ENCODE measurements at places on chromosomes 11 and 22.

- peak; percentile 79 for DNase-seq
These were observed 7.3 kb downstream of the SNX19 start for GRCh38 chr11:130908770-130909625.

DNA sequence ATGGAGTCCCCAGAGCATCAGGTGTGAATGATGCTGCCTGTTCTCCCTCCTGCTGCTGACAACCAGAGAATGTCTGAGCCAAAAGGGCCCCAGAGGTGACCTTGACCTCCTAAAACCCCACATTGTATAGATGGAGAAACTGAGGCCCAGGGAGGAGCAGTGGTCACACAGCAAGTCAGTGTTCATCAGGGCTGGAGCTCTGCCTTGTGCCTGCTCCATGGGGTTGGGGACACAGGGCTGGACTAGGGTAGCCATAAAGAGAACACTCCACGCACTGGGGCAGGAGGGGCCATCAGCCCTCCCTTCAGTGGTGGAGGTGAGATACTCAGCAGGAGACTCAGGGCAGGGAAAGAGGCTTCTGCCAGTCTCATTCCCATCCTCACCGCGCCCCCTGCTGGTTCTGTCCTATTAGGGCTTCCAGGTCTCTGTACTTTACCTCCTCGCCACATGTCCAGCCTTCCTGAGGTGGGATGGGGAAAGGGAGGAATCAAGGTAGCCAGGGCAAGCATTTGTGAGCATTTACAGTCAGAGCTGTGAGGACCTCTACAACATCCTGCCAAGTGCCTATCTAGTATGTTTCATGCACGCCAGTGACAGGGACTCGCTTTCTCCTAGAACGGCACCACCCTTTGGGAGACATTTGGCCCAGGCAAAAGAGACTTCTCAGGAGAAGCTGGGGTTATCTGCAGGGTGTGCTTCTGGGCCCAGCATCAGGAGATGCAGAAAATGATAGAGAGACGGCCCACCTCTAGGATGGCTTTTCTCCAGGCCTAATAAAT is 43.2 kb downstream of the NEU3 start:
- DNase-seq: peak; percentile 57

DNA sequence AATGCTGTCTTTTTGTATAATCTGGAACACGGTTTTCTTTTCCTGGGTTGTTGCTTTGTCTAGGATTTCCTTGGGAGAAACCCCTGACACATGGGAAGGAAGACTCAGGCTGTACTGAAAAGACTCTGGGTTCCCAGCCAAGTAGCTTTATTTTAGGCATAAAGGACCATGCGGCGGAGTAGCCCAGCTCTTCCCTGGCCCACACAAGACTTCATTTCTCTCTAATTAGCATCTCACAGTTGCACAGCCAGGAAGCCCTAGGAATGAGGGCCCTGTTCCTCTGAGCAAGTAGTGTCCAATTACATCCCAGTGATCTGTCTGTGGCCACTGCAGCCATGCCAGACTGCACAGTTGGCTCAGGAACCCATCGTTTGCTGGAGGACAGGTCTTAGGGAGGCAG is 319.5 kb downstream of the TENM4 start:
- no peak for DNase-seq

DNA sequence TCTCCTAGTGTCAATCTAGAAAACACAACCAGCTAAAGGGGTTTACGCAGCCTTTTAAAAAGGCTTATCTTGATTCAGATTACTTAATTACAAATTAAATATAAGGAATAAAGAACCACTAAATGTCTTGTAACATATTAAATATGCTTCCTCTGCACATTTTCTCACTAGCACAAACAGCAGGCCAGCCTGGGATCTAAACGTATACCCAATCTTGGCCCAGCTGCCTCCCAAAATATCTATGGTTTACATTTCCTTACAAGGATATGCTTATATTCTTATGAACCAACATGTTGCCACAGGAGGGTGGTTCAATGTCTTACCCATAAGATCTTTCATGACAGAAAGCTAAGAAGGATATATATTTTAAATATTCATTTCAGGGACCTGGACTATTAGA is 7.7 kb downstream of the LGR4 start:
- no peak for DNase-seq

DNA sequence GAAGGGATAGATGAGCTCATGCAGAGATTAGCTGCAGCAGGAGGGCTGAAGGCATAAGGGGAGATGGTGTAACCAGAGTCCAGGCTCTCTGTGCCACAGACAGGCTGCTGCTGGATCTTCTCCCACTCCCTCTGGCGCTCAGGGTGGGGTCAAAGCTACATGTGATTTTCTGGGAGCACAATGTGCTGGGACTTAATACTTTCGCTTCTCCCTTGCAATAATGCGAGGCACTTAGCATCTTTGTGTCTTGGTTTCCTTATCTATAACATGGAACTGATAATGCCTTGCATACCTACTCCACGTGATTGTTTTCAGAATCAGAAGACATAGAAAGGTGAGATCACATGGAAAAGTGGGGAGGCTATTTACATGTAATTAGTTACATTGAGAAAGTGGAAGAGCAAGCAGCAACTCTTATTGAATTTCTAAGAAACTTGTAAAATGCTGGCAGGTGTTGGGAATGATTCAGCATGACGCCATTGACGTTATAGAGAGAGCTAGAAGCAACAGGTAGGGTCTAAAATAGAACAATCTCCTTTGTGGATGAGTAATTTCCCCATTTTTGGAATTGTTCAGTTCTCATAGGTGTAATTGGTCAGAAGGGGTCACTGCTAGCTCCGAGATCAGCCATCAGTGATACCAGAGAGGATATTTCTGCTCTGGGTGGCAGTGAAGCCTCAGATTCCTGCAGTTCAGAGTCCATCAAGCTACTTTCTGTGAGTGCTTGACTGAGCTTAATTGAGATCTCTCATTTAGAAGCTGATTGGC is 8.2 kb upstream of the OR9I1 start:
- no peak for DNase-seq

GRCh38 chr22:23495614-23496444 is 84.3 kb downstream of the IGLL1 start:
- no peak for DNase-seq

All from hepatic stellate cell (primary cell).